ENCODE measurements at places on chromosomes 5 and 9.

DNA sequence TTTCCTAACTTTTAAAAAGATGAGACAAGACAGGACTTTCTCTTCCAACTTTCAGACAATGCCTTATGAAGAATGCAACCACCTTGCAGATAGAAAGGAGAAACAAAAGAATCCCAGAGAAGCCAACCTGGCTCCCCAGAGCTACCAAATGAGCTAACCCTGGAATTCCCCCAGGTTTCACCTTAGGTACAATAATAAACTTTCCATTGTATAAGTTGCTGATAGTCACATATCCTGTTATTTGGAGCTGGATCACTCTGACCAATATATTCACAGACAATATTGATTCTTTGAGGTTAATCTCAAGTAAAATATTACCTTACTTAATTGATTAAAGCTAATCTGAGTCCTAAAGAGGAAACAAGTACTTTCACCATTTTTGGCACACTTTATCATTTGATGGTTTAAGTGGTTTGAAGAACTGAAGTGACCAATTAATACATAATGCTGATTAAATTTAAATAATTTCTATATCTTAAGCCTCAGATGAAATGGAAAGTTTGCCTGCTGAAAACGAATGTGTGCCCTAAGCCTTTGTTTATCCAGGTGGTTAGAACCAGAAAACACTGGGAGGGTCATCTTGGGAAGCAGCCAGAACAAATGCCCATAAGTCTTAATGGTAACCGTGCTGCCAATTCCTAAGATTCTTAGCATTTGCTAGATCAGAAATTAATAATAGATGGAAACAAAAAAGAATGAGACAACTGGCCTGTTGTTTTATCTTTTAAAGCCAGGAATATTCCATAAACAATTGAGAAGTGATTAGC is 159.6 kb upstream of the SLC12A2 start:
- DNase-seq = no peak

- no peak for DNase-seq
Measured at GRCh38 chr5:115375893-115376292, 79.4 kb upstream of the CCDC112 start.

- DNase-seq = no peak
Measured at GRCh38 chr5:22391956-22392355, 461.2 kb downstream of the CDH12 start.

- no peak for DNase-seq
Measured at GRCh38 chr9:125961072-125961471, 213.9 kb downstream of the PBX3 start.

DNA sequence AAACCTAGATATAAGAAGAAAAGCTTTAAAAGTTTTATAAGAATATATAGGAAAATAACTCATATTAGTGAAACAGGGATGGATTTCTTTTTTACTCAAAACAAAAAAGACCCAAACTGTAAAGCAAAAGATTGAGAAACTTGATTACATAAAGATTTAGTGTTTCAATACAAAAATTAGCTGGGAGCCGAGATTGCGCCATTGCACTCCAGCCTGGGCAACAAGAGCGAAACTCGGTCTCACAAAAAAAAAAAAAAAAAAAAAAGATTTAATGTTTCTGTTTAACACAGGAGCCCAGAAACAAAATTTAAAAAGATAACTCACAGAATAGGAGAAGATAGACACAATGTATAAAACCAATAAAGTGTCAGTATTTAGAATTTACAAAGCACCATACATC is 45.2 kb downstream of the CDC14B start:
- no peak for DNase-seq

DNA sequence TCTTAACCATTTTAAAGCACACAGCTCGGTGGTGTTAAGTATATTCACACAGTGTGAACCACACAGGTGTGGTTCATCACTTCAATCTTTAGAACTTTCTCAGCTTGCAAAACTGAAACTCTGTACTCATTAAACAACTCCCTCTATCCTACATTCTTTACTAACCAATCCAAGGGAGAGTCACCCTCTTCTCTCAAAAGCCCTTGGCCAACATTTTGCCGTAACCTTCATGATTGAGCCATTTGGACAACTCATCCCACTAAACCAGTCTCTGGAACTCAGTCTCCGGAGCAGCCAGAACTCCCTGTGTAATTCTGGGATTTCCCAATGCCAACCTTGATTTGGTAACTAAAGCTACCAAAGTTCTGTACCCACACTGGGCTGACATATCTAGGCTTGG is 84.7 kb downstream of the TTC39B start:
- DNase-seq = no peak

- DNase-seq = no peak
Measured at GRCh38 chr9:114003758-114004157, 74.3 kb downstream of the AMBP start.

- no peak for DNase-seq
Measured at GRCh38 chr9:84187090-84187489, 153.5 kb downstream of the SLC28A3 start.

- DNase-seq = no peak
Measured at GRCh38 chr9:82819260-82819659, 243.7 kb downstream of the RASEF start.

GRCh38 chr9:34072868-34073590 is 24.3 kb upstream of the UBAP2 start:
- DNase-seq = no peak

- no peak for DNase-seq
Measured at GRCh38 chr5:62284946-62285891, 20.8 kb upstream of the KIF2A start.

- peak; percentile 39 for DNase-seq
Measured at GRCh38 chr9:132141344-132141947, 20.4 kb upstream of the NTNG2 start.

DNA sequence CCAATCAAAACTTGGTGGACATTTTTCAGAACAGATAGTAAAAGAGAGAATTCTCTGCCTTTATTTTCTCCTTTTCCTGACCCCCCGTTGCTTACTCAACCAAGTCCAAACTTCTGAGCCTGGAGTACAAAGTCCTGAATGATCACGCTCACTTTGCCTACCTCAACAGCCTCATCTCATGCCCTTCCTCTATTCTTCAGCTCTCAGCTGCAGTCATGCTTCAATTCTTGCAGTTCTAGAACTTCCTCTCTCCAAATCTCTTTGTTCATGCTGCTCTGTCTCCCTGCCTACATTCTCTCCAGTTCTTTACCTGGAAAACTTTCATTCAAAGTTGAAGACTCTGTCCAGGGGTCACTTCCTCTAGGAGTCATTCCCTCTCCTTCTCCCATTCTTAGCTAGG is 398.5 kb upstream of the SLC24A2 start:
- DNase-seq = no peak

DNA sequence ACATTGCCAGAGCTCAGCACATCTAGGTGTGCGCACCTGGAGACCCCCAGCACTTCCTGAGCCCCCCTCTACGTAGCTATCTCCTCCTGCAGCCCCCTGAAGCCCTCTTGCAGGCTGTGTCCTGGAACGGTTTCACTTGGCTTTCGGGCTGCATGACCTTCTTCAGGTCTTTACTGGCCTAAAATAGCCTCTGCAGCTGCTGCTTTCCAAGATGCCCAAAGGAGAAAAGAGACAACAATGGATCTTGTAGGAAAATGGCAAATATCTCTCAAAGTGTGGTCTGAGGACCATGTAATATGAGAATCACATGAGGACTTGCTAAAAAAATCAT is 6.6 kb upstream of the ERMP1 start:
- no peak for DNase-seq

- DNase-seq = no peak
Measured at GRCh38 chr5:97408331-97408730, 225.3 kb upstream of the RIOK2 start.

DNA sequence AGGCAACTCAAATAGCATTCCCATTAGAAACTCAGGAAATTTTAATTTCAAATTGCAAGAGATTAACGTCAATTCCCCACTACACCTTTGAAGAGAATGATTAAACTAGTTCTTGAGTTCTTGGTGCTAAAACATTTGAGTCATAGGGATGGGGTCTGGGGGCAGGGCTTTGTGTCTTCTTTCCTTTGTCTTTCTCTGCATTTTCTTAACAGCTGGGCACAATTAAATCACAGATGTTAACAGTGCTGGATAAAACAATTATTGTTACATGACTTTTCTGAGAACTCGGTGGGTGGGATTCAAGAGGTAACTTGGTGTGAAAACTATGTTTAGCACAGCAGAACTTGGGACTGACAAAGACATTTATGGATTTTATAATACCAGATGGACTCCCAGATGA is 351.9 kb upstream of the TNC start:
- no peak for DNase-seq

DNA sequence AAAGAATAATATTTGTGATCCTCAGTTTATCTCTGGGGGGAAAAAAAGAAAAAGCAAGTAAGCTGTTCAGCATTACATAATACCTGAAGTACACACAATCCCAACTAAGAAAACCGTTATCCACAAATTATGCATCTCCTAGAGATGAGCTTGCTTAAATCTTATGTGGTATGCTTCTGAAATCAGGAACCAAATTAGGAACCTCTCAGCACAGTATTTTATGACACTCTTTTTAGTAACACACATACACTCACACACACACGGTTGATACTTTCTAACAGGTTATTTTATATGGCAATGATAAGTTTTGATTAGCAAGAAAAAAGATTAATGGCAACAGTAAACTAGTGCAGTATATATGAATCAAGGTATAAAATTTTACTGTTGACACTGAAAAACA is 1.2 kb upstream of the ZNF510 start:
- no peak for DNase-seq

GRCh38 chr9:20622330-20623020 is at the start of gene MLLT3:
Gene MLLT3, minus strand, starts transcription at chr9:20622499.
- peak; percentile 97 for DNase-seq

DNA sequence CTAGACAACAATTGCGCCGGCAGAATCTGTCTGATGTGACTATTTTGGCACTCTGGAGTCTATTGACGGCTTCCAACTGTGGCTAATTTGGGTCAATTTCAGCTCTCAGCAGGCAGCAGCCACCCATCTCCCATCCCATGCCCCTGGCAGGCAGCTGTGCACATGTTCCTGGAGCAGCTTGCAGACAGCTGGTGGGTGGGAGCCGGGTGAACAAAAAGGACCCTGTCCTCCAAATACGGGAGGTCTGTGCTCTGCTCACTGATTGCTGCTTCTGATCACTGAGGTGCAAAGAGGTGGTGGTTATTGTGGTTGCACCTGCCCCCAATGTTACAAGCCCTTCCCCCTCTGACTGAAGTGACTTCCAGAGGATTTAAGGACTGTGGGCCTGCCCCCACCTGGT is 45.0 kb upstream of the N4BP3 start:
- DNase-seq = no peak

- DNase-seq = no peak
Measured at GRCh38 chr9:132023419-132024180, 56.1 kb downstream of the MED27 start.

DNA sequence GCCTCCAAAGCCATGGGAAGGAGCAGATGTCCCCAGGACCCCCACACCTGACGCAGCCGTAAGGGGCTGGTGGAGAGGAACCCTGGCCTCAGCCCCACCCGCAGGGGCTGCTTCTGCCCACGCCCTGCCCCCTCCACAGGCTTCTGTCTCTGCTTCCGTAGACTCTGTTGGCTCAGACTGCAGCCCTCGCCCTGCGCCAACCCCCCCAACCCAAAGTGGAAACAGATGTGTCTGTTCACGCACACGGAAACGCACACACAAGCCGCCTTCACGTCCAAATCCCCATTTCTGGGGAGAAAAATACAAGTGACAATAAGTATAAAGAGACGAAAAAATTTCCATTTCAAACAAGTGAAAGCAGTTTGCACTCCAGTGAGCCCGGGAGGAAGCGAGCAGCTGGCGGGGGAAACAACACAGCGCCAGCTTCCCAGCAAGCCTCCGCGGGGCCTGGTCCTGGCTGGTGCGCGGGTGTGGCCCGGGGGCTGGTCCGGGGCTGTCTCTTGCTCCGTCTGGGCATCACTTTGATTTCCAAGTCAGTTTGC is 32.6 kb upstream of the RXRA start:
- DNase-seq = peak; percentile 91

DNA sequence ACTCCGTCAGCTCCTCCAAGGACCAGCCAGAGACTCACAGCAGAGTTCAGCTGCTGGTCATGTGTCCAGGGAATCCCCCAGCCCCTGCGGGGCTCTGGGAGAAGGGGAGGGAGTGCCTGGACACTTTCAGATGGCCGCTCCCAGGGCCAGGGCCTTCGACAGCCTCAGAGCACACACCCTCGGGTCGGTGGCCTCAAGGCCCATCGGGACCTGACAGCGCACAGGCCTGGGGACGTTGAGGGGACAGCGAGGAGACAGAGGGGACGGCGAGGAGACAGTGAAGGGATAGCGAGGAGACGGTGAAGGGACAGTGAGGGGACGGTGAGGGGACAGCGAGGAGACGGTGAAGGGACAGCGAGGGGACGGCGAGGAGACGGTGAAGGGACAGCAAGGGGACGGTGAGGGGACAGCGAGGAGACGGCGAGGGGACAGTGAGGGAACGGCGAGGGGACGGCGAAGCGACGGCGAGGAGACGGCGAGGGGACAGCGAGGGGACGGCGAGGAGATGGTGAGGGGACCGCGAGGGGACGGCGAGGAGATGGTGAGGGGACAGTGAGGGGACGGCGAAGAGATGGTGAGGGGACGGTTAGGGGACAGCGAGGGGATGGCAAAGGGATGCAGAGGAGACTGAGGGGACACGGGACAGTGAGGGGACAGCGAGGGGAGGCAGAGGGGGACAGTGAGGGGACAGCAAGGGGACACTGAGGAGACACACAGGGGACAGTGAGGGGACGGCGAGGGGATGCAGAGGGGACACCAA is 47.3 kb downstream of the SLC12A7 start:
- DNase-seq = no peak

- DNase-seq = no peak
Measured at GRCh38 chr5:174344335-174344734, 298.8 kb downstream of the NSG2 start.

DNA sequence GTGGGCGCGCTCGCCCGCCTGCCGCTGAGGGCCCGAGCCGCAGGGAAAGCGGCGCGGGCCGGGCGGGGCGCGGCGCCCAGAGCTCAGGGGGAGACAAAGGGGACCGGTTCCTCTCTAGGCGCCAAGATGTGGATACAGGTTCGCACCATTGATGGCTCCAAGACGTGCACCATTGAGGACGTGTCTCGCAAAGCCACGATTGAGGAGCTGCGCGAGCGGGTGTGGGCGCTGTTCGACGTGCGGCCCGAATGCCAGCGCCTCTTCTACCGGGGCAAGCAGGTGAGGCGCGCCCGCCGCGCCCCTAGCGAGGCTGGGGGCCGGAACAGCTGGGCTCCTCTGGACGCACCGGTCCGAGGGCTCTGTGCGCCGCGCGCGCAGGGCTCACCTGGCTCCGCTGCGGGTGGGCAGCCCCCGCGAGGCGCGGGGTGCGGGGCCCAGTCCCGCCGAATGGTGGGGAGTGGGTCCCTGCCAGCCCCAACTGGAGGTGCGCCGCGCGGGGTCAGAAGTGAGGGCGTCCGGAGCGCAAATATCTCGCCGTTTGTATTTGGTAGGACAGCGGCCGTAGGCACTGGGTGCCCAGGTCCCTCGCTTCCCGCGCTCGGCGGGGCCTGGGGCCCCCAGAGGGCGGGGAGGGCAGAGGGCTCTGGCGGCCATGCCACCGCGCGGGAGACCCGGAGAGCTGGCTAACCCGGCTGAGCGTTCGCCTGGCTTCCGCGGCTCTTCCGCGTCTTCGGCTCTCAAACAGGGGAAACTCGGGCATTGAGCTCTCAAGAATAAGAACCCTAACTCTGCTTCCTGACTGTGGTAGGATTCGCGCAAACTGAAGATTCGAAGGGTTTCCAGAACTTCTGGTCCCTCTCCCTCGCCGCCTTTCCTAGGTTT is 607 bp downstream of the UHRF2 start:
- DNase-seq = no peak

GRCh38 chr9:32487981-32488380 is 38.0 kb downstream of the RIGI start:
- no peak for DNase-seq
